Inflammatory macrophage treated with lipopolysaccharide for 1 hour (primary cell): ENCODE measurements at places on chromosomes 2 and 18.

DNA sequence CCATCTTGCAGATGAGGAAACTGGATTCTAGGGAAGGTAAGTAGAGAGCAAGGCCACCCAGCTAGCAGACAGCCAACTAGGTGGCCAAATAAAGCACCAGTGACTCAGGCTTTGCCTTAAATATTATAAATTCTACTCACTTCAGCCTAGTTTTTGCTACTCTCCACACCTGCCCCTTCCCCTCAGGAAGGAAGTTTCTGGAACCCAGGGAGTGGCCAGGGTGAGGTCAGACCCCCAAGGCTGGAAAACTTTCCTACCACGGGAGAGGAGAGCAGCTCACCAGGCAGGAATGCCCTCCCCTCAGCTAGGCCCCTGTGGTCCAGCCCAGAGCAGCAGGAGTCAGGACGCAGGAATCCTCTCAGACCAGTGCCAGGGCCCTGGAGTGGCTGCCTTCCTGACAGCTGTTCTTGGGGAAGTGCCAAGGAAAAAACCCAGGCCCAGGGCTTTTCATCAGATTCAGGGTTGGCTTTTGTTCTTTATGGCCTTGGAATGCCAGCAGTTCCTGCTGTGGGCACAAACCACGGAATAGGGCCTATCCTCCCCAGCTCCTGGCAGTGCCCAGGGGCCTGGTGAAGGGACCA, 5.1 kb upstream of the PAX8 start:
- DNase-seq, result no peak

- no peak for DNase-seq
Observed at GRCh38 chr2:178320011-178320585, 125.8 kb downstream of the OSBPL6 start.

GRCh38 chr2:190755772-190756415, 107.0 kb downstream of the NAB1 start:
- DNase-seq, result no peak

DNA sequence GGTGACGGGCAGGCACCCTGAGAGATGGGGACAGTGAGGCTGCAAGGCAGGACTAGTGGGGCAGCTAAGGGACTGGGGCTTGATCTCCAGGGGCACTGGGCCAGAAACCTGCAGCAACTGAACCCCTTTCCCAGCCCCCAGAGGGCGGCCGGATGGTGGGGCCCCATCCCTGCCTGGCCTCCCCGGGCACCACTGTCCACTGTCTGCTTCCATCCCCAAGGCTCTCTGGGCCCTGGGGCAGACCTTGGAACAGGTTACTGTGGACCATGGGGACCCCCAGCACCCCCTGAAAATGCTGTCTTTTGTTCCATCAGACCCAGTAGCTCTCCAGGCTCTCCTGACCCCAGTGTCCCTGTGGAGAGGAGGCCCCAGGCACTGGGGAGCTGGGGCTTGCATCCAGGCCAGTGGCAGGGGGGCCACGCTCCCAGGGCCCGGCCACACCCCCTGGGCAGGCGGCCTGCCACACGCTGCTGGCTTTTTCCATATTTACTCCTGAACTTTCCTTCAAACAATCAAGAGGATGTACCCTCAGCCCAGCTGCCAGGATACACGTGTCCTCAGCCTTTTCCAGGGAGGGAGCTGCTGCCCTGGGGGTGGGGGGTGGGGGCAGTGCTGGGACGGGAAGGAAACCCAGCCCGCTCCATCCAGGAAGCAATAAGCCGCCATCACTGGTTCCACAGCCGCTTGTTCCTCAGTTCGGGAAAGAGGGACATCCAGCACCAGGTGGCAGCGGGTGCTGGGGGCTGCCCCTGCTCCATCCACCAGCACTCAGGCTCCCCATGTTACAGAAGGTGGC, 102.3 kb upstream of the ODC1 start:
- DNase-seq, result no peak
